ENCODE measurements at places on chromosomes 16 and 17. TPM values are rescaled to one million over a fixed set of nuclear protein-coding genes. Genes with fewer than 3 reads are reported as not detected.

- H3K27ac ChIP-seq, result no peak overlapping the region
- H3K4me3 ChIP-seq, result no peak overlapping the region
- peaks cover 4% of the 10 kb centered on the region for H3K27me3 ChIP-seq
- H3K4me1 ChIP-seq, result no peaks in the 10 kb centered on the region
These were observed 295.8 kb downstream of the FOXL1 start for GRCh38 chr16:86874141-86874540.

GRCh38 chr17:50684612-50685333 lies 22.9 kb downstream of the ANKRD40 start:
- H3K4me3 ChIP-seq, result no peak overlapping the region
- H3K27me3 ChIP-seq, result no peaks in the 10 kb centered on the region
- H3K4me1 ChIP-seq, result peaks cover 10% of the 10 kb centered on the region
- no peak for DNase-seq

DNA sequence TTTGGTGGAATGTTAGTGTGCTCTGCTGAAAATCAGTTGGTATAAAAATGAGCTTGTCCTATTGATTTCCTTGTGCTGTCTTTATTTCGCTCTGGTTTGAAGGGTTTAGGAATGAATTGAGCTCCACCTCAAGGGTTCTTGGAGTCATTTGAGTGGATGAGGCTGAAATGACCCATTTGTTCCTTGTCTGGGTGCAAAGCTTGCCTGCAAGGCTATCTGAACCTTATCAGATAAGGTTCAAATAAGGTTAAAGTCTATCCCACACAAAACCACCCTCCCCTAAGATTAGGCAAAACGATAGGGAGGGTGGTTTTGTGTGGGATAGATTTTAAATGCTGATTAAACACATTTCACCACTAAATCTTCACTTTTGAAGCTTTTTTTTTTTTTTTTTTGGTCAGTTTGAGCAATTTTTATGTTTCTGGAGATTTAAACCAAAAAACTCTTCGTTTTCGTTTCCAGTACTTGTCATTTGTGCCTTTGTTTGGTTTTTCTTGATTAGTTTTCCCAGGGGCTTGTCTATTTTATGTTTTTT lies 62.7 kb downstream of the ARHGAP44 start:
- H3K36me3 ChIP-seq, result no peaks in the 10 kb centered on the region
- no peaks in the 10 kb centered on the region for H3K4me1 ChIP-seq
- H3K27ac ChIP-seq, result no peak overlapping the region
- no peak overlapping the region for H3K4me3 ChIP-seq
- H3K27me3 ChIP-seq, result no peaks in the 10 kb centered on the region
- no peak for DNase-seq

DNA sequence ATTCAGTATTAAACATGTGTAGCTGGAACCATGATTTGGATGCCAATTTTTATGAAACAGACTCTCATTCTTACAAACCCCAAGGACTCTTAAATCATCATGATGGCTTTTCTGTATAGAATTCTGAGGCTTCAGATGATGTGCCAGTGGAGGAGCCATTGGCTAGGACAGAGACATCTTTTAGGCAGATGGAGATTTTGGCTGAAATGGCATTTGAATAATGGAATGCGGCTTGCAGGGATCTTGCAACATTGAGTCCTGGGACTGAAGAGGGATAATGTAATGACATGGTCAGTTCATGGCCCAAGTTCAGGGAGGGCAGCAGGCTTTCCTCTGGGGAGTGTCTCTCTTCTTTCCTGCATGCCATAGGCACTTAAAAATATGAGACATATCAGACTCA lies 172.4 kb downstream of the ABCA8 start:
- H3K27me3 ChIP-seq, result no peaks in the 10 kb centered on the region
- peaks cover 7% of the 10 kb centered on the region for H3K4me1 ChIP-seq
- no peaks in the 10 kb centered on the region for H3K36me3 ChIP-seq
- no peak overlapping the region for H3K4me3 ChIP-seq

DNA sequence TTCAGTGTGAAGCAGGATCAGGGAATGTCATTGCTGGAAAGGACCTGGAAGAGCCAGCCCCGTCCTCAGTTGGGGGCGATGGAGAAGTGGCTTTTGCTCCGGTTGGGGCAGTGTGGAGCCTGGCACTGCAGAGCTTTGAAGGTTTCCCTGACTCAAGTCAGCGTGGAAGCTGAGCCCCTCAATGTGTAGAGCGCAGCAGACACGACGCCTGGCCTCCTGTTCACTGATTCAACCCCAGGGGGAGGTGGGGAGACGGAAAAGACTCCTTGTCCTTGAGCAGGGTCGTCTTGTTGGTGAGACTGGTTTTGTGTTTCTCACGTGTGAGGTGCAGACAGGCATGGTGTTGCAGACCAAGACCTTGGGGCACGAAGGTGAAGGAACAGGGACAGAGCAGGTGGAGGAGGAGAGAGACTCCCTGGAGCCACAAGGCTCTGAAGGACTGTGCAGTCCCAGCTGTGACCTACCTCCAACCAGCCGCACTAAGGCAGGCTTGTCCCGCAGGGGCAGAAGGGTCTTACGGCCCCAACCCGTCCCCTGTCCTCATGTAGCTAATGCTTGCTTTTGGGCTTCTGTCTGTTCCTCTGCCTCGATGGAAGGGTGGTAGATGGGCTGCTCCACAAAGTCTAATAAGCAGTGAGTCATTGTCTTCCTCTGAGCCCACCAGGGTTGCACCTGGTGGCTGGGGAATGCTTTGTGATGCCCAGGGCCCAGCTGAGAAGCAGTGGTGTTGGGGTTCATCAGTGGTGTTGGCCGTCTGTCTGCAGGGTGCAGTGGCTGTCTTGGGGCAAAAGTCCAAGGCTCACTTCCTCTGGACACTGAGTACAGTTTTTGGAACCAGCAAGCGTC lies 47.8 kb downstream of the MPRIP start:
- no peak overlapping the region for H3K4me3 ChIP-seq
- H3K36me3 ChIP-seq, result peaks cover 9% of the 10 kb centered on the region
- H3K4me1 ChIP-seq, result peaks cover 21% of the 10 kb centered on the region
- H3K27me3 ChIP-seq, result no peaks in the 10 kb centered on the region
- DNase-seq, result no peak

DNA sequence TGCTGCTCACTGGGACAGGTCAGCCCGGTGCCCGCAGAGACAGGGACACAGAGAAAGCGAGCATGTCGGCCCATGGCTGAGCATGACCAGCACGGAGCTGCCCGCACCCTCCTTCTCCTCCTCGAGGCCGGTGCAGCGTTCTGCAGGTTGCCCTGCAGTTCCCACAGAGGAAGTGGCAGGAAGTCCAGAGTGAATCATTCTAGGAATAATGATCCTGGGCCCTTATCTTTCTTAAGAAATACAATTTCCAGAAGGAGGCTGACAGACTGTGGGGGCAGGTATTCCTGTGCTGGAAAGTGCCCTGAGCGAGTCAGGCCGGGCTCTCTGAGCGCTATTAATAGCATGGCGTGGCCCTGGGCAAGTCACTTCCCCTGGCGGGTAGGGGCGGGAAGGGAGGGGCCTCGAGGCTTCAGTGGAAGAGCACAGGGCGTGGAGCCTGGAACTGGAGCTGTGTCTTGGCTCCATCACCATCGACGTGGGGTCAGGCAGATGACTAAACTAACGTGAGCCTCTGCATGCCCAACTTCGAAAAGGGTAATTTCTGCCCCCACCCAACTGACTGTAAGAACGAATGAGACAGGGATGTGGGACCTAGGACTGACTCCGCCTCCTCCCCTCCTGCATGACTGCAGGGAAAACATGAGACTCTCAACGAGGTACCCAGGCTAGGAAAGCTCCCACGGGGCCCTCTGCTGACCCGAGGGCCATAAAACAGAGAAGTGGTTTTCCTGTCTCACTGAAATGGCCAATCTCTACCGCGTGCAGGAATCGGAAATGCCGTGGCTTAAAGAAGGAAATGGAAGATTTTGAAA lies 9.8 kb downstream of the TMEM204 start:
- no peak overlapping the region for H3K4me3 ChIP-seq
- H3K27ac ChIP-seq, result peak overlapping the region; percentile 55
- no peaks in the 10 kb centered on the region for H3K27me3 ChIP-seq
- DNase-seq, result peak; percentile 44
- peaks cover 49% of the 10 kb centered on the region for H3K4me1 ChIP-seq

The KCNG4 gene
- not detected for total RNA-seq
